AG08395 (cell line): ENCODE measurements at places on chromosomes 7 and 10.

DNA sequence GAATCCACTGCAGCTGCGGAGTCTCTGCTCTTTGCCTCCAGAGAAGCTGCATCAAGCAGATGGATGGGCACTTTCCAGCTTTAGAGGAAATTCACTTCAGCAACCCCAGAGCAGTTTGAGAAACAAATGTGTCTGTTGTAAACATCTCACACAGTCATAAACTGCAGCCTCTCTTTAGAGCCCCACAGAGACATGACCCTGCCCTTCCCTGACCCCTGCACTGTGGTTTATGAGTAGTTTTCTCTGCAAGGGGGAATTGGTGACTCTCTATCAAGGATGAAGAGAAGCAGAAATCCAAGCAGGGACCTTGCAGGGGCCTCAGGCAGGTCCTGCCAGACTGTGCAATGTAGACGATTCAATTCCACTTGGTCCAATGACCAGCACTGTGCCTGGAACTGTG, 160.2 kb downstream of the SH2D4B start:
- DNase-seq = no peak

GRCh38 chr7:47978790-47979144, 648 bp downstream of the HUS1 start:
- DNase-seq = no peak

GRCh38 chr7:134742688-134743350, 36.6 kb upstream of the CALD1 start:
- peak; percentile 80 for DNase-seq

GRCh38 chr7:83410989-83411591, 237.8 kb downstream of the SEMA3E start:
- DNase-seq = peak; percentile 55

GRCh38 chr10:16954280-16955030, 137.2 kb upstream of the RSU1 start:
- DNase-seq = no peak

- peak; percentile 8 for DNase-seq
Measured at GRCh38 chr10:35487336-35488034, 117.7 kb upstream of the GJD4 start.

DNA sequence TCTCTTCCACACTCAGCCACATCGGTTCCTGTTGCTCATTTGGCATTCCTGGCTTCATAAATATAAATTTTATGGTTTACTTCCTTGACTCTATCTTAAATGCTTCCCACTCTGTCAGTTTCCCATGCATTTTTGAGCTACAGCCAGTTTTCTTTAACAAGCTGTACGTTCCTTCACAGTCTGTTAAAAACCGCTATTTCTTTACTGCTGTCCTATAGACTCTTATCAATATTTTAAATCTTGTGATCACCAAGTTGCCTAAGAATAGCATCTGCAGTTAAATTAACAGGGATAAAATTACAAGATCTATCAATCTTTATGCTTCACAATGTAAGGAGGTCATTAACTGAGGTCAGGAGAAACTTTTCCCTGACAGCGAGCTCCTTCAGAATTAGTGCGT, 103.1 kb upstream of the RHOBTB1 start:
- DNase-seq = no peak

DNA sequence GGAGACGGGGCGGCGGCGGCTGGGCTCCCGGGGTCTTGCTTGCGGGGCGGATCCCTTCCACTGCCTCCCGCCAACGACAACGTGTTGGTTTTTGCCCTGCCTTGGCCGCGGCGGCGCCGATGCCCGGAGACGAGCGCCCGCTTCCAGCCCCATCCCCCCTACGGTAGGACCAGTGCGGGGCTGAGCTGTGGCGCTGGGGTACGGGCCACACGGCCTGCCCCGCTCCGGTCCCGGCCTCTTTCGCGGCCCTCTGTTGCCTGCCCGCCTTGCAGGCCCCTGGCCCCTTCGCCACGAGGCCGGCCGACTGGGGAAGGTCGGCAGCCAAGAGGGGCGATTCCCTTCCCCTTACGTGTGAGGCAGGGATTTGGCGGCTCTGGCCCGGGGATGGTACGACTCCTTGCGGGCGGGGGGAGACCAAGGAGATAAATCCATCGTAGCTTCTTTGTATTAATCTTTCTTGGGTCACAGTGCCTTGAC, 488 bp downstream of the EIF4H start:
- DNase-seq = peak; percentile 30

- DNase-seq = no peak
Measured at GRCh38 chr7:2086229-2086628, 146.5 kb downstream of the MAD1L1 start.

GRCh38 chr10:110323503-110323902, 18.8 kb upstream of the SMNDC1 start:
- peak; percentile 93 for DNase-seq

DNA sequence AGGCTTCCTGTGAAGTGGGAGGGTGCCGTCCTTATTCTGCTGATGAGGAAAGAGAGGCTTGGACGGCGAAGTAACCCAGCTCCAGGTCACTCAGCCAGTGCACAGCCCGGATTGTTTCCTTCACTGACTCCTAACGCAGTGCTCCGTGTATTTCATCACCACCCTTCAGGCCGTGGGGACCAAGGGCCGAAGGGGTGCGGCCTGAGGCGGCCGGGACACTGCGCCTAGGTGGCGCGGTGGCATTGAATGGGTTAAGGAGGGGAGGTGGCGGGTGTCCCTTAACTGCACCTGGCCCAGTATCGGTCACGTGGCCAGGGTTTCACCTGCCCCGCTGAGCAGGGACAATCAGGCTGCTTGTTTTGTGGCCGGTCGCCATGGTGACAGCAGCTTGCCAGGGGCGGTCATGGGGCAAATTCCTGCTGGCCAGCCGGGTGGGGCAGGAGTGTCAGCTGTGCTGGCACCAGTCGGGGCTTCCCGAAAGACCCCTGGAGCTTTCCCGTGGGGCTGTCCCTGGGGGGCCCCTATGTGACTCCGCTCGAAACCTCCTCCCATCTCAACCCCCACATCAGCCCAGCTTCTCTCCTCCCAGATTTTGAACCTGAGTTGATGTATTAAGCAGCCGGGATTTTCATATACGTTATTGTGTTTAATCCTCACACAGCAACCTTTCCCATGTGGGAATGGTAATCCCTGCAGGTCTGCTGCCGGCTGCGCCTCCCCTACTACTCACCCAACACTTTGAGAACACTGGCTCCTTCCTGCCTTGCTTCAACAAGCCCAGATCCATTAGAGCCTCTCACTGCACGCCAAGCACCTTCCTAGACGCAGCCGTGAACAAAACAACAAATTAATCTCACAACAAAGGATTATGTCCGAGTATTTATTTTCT, 4.4 kb upstream of the ABHD11 start:
- DNase-seq = no peak

DNA sequence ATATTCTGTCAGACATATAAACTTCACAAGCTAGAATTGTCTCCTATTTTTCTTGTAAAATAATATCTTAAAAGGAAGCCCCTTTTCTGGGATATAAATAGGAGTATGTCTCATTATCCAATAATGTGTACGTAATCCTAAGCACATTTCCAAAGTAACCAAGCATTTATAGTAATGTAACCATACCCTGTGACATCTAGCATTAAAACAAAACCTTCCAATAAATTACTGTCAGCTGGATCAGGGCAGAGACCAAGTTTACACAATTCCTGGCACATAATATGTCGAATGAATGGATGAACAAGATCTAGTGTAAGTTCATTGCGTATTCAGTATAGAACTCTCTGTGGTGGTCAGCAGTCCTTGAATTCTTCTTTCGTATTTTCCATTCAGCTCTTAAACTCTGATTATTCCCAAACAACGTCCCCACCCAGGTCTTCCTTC, 14.3 kb downstream of the CPED1 start:
- DNase-seq = no peak

DNA sequence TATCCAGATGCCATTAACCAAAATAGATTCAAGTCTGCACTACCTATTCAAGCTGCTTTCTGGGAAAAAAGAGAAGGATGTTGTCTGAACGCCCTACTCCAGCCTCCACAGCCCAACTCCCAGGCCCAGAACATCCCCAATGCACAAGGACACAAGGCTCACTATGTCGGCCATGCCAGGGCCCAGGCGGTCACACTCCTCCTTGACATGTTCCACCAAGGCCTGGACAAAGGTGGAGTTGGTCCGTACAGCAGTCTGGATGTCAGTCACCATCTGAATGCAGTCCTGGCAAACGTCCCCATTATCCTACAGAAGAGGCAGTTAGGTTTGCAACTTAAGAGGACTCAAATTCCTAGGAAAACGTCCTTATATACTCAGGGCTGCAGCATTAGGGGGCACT, 23.2 kb downstream of the PSAP start:
- DNase-seq = no peak

GRCh38 chr7:102978284-102978683, 65.5 kb downstream of the LRRC17 start:
- DNase-seq = peak; percentile 31

DNA sequence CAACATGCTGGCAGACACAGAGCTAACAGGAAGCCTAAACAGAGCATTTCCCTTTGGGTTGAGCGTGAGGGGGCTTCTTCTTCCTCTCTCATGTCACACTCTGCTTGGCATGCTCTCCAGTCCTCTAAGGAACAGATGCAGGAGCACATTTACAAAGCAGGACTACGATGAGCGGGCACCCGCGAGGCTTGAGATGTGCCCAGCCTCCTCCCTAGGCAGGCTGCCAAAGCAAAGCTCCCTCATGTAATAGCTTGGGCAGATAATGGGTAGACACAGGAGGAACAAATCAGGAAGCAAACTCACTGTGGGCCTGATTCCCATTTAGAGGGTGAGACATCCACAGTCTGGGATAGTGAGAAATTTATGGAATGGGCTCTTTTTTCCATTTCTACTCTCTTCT, 519.1 kb downstream of the NRG3 start:
- no peak for DNase-seq

DNA sequence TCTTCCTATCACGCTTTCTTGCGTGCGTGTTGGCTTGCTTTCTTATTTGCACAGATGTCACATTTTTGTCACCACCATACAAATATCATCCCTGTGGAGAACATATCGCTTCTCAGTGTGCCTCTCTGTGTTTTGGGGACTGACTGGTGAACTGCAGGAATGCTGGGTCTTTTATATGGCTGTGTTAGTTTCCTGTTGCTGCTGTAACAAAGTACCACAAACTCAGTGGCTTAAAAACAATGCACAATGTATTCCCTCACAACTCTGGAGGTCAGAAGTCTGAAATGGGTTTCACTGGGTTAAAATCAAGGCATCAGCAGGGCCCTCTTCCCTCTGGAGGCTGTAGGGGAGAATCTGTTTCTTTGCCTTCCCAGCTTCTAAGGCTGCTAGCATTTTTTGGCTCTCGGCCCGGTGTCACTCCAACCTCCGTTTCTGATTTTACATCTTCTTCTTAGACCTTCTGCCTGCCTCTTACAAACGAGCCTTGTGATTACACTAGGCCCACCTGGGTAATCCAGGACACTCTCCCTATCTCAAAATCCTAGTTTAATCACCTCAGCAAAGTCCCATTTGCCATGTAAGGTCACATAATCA, 82.0 kb downstream of the LRMDA start:
- no peak for DNase-seq

- no peak for DNase-seq
Measured at GRCh38 chr10:131841661-131842139, 59.1 kb upstream of the PPP2R2D start.

- no peak for DNase-seq
Measured at GRCh38 chr7:40516376-40516775, 381.6 kb downstream of the SUGCT start.

DNA sequence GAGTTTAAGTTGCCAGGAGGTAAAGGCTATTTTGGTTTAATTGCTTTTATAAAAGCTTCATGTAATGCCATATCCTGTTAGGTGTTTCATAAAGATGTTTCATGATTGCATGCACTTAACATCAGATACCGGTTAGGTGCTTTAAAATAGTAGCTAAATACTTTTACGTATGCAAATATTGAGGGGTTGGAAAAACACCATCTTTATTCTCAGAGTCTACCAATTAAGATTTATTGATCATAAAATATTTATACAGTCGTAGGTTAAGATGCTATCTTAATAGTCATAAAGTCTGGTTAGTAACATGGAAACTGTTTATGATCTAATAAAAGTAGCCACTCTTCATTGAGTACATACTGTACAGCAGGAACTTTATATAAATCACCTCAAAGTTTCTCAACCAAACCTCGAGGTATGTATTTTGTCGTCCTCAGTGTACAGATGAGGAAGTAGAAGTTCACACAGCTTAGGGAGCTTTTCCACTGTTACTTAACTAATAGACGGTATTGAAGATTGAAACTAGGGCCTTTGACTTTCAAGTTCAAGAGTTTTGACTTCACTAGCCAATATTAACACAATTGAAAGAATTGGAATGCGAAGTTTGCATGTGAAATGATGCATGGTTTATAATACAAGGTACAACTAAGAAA, 897.1 kb downstream of the GATA3 start:
- no peak for DNase-seq

DNA sequence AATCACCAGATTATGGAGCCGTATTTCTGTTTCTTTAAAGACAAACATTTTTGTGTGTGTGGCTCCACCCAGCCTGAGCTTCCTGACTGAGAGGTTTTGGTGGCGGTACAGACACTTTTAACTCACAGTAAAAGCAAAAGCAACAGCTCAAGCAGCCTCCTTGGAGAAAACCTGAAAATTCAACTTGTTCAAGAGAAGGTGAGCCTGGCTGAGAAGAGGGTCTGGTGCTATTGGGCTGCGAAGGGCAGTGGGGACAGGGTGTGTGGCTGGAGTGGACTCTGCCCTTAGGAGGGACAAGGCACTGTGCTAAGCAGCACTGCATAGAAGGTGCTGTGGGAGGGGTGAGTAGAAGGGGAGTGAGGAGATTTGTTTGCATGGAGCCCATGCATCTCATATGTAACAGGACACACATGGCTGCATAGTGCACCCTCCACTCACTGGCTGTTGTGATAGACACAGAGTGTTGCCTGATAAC, at the start of gene GIMAP7:
GIMAP7 (plus strand) TSS at position 125 of the 475 bp plus-strand sequence. CDS start 5,103 bp downstream, outside the sequence.
- DNase-seq = no peak

DNA sequence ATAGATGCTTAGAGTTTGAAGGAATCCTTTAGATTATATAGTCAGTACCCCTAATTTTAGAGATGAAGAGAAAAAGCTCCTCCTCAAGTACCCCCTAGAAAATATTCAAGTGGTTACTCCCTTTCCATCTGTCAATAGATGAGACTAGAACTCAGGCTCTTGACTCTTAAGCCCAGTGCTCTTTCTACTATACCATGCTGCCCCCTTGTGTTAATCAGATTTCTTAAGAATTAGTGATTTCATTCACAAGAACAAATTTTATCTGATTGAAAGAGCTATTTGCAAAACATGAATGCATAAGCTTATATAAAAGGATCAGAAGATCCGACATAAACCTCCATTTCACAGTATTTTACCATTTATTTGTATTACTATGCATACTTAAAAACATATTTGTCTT, 179.3 kb downstream of the TFEC start:
- DNase-seq = peak; percentile 33

DNA sequence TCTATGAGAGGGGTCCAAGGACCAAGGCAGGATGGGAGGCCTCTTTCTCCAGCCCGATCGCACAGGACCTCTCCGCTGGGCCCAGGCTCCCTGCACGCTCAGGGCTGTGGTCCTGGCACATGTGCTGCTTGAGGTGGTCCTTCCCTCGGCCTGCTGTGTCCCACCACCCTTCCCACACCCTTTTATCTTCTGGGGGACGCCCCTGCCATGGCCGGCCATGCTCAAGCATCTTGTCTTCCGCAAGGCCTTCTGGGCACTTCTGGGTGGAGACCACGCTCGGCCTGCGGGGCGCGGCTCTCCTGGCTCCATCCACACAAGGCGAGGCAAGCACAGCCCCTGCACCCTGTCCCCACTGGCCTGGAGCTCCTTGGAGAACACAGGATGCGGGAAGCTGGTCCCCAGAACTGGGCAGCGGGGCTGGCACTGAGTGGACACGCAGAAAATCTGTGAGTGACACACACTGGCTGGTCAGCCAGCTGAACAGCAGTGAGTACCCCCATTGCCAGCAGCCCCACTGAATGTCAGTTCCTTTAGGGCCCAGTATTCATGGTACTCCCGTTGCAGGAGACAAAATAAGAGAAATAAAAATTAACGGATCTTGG, 115.9 kb downstream of the TCERG1L start:
- no peak for DNase-seq
